ENCODE measurements at places on chromosomes 7 and 10.

- no peak for DNase-seq
These were observed 15.4 kb downstream of the AKR1B1 start for GRCh38 chr7:134443396-134444070.

DNA sequence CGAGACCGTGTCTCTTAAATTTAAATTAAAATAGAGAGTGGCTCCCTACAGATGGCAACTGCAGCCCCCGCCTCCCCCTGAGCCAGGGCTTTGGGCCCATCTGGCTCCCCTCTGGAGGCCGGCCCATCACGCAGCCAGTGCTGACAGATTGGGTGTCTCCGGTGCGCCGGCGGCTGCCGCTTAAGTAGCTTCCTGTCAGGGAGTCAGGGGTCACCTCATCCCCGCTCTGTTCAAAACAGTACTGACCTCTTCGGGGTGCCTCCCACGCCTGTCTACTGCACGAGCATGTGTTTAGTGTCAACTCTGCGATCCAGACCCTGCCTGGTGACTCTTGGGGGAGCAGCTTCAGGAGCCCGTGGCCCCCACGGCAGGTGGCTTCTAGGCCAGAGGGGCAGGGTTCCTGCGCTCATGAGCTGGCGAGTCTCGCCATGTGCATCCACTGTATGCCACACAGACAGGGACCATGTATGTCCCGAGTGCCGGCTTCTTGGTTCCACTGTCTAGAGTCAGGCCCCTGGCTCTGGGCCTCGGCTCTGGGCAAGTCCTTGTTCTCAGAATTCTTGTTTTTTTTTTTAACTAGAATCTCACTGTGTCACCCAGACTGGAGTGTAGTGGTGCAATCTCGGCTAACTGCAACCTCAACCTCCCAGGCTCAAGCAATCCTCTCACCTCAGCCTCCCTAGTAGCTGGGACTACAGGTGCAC, 36.1 kb downstream of the KCTD7 start:
- no peak for DNase-seq

DNA sequence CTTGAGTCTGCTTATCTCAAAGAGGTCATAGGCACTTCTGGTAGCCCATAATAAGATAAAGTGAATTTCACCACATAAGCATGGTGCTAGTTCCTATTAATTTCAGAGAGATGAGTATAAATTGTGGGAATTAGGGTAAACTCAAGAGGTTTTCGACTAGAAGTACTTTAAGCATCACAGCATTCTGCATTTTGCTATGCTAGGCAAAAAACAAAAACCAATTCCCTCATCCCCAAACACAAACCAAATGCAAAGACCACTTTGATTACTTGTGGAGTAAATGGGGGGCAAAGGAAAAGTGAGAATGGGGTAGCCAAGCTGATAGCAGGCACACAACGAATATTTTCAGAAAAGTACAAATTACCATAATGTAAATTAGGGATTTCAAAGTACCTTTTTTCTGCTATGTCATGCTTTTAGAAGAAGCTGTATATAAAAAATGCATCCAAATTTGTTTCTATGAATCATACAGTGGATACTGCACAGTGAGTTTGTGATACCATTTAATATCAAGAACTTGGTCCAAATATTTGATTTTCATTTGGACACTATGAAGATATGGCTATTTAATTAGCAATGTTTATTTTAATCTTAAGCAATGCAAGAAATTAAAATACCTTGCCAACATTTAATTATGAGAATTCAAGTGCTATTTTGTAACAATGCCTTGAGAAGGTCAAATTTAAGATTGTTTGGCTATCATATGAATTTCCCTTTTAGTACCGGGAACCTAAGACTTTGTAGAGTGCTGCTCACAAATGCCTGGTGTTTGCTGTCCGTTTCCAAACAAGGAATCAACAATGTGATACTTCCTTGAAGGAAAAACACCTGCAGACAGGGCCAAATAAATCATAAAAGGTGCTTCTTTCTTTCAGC, 455.5 kb downstream of the PHTF2 start:
- no peak for DNase-seq

- no peak for DNase-seq
These were observed 599.3 kb upstream of the CELF2 start for GRCh38 chr10:10418387-10418786.

DNA sequence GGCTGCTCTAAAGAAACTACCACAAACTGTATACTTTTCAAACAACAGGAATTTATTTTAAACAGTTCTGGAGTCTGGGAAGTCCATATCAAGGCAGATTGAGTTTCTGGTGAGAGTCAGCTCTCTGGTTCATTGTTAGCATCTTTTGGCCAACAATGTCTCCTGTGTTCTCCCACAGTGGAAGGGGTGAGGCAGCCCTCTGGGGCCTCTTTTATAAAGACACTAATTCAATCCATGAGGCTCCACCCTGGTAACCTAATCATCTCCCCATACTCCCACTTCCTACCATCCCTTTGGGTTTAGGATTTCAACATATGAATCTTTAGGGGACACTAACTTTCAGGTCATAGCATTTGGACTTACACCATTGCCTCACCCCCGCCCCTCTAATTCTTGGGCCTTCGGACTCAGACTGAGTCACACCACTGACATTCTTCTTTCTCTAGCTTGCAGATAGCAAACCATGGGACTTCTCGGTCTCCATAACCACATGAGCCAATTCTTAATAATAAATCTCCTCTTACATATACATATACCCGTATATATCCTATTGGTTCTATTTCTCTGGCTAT, 64.3 kb upstream of the ANTXRL start:
- no peak for DNase-seq

DNA sequence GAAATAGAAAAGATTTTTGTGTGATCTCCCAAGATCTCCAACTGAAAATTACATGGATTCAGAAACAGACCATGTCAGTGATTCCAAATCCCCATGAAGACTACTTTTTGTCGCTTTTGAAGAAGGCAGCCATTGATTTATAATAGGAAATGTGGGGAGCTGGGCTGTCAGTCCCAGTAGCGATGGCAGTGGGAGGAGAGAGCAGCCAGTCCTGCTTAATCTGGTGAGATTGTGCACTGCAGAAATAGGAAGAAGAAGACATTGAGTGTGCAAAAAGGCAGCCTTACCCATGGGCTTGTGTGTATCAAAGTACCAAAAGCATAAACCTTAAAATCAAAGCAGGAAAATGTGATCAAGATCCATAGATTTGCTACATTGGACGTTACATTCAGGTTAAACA, 4.8 kb downstream of the ADRB1 start:
- DNase-seq, result no peak
